ENCODE measurements at places on chromosomes 16 and 17.

DNA sequence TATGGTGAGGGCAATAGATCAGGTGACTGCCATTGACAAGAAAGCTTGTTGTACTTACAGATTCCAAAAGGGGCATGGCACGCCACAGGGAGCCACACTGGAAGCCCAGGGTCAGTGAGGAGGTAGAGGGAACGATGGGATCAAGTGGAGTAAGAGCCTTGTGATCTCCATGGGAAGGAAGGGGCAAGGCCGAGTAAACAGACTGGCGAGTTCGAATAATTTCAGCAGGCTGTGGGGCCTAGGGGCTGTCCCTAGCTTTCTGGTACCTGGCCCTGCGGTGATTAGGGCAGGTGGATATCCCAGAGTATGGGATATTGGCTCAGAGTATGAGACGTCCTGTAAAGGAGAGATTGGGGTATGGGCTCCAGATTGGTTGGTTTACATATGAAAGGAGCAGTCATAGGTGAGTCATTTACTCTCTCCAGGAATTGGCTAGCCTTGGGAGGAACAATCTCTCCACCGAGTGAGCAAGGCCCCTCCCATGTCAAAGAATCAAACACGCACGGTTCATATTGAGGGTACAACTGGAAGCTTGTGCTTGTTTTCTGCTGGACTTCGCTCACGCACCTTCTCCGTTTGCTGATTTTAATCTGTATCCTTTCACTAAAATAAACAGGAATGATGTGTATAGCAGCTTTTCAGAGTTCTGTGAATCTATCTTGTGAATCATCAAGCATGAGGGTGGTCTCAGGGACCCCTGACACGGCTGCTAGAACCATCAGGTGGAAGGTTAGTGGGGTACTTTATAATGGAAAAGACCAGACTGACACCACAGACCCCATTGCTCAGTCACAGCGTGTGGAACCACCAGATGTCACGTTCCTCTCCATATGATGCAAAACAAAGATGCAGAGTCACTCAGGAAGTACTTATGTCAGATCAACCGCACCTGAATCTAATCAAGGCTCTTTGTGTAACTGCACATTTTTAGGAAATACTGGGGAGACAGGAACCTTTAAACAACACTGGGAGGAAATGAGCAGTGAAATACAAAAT lies 27.9 kb downstream of the GABARAPL2 start:
- peak; percentile 28 for DNase-seq

DNA sequence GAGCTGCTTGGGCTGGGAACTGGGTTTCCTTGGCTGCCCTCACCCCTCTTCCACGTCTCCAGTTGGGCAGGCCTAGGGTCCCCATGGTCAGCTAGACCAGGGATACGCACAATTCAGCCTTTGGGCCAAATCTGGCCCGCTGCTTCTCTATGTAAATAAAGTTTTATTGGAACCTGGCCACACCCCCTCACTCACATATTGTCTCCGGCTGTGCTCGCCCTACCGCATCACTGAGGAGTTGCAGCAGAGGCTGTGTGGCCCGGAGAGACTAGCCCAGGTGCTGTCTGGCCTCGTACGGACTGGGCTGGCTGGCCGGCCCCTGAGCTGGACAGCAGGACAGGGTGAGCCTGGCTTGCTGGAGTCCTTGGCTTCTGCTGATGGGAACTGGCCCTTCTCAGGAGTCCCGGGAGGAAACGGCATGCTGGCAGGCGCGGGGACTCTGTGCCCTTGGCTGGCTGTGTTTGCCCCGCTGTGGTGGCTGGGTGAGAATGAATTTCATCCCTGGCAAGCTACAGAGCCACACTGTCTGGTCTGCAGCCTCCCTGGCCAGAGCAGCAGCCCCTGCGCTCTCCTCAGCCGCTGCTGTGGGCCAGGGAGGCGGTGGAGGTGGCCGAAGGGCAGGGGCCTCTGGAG lies 82.0 kb downstream of the ENGASE start:
- DNase-seq, result no peak

DNA sequence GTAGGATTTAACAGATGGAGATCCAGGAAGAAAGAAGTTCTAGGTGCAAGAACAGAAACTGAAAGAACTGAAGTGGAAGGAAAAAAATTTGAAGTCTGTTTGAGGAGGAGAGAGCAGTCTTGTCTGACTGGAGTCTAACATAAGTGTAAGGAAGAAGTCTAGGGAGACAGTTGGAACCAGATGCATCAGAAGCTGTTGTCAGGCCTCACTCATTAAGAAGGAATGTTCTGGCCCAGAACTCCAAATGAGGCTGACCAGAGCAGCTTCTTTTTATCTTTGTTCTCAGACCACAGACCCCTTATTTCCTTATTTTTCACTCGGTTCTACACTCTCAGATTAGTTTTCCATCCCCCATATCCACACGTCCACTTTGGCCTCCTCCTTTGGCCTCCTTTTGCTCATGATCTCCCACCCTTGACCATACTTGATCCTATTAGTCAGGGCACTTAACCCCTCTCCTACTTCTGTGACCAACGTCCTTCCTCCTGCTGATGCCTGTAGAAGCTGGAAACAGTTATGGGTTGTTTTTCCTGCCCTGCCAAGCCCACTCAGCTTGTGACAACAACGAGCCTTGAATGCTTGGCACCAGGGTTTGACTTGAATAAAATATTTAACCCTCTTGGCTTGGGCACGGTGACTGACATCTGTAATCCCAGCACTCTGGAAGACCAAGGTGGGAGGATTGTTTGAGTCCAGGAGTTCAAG lies 7.0 kb upstream of the MYH2 start:
- no peak for DNase-seq

DNA sequence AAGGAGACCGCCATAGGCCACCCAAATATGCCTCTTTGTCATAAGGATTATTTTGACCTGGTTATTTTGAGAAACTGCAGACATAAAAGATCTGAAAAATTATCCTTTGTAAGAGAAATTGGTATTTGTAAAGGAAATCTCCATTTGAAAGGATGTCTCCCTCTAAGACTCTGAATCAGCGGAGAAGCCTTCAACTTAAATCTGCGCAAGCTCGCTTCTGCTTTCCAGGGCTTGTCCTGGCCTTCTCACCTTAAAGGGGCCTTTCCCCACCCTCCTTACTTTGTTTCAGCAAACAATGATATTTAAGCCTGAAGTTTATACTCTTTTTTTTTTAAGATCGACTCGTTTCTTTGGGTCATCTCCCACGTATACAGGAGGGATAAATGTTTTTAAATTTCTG lies 34.5 kb downstream of the HSBP1 start:
- DNase-seq, result no peak

DNA sequence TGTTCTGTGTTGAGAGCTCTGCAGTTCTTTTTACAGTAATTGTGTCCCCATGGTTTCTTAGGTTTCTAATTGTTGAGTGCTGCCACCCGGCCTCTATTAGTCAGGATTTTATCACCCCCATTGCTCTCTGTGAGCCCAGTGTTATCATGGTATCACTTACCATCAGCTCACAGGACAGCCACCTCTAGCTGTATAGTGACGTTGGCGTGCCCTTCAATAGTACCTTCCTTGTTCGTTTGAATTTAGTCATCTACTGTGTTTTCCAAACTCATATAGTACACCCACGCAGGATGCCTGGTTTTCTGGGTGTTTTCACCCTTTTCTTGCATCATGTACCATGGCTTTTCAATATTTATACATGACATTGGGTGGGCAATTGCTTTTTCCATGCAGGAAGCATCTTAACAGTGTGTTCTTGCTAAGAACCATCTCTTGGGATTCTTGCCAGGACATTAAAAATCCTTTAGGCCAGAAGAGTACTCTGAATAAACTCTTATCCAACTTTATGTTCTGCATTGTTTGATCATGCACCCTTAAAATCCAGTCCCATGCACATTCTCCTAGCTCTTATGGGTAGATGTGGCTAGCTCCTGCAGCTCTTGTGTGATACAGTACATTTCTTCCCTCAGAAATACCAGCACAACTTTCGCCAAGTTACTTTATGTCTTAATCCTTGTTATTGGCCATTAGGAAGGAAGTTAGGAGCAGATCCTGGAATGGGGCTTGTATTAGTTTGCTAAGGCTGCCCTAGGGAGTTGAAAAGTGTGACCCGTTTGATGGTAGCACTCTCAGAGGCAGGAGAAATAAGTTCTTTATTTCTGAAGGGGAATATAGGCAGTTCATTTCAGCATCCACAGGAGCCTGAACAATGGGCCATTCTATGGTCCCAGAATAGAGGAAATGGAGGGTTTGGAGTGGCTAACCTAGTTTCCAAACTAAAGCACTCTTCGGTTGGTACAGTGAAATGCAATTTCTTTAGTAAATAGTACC lies 11.3 kb upstream of the ABCA10 start:
- no peak for DNase-seq

- DNase-seq, result no peak
These were observed 386.4 kb upstream of the TNRC6C start for GRCh38 chr17:77572065-77572601.

- DNase-seq, result no peak
These were observed 42.8 kb downstream of the NOG start for GRCh38 chr17:56636265-56636664.

GRCh38 chr17:45704251-45704650 lies 79.9 kb upstream of the CRHR1 start:
- DNase-seq, result no peak

- DNase-seq, result no peak
These were observed 26.6 kb downstream of the SSH2 start for GRCh38 chr17:29903471-29903870.

DNA sequence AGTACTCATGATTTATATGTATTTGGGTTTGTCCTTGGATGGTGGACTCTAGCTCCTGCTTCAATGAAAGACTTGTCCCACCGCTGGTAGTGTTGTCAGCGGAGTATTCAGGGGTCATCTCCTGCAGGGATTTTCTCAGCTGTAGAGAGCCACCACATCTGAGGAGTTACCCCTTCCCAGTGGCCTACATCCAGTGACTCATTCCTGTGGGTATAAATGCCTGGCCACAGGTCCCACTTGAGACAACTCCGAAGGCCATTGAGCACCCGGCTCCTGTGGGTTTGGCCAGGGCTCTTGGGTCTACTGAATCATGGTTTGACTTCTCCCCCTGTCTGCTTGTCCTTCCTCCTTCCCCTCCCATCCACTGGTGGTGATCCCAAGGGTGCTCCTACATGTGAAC lies 34.6 kb upstream of the WSB1 start:
- no peak for DNase-seq

GRCh38 chr16:78288888-78289287 lies 189.4 kb downstream of the WWOX start:
- DNase-seq, result no peak

GRCh38 chr17:82776454-82776853 lies 24.6 kb downstream of the TBCD start:
- no peak for DNase-seq

DNA sequence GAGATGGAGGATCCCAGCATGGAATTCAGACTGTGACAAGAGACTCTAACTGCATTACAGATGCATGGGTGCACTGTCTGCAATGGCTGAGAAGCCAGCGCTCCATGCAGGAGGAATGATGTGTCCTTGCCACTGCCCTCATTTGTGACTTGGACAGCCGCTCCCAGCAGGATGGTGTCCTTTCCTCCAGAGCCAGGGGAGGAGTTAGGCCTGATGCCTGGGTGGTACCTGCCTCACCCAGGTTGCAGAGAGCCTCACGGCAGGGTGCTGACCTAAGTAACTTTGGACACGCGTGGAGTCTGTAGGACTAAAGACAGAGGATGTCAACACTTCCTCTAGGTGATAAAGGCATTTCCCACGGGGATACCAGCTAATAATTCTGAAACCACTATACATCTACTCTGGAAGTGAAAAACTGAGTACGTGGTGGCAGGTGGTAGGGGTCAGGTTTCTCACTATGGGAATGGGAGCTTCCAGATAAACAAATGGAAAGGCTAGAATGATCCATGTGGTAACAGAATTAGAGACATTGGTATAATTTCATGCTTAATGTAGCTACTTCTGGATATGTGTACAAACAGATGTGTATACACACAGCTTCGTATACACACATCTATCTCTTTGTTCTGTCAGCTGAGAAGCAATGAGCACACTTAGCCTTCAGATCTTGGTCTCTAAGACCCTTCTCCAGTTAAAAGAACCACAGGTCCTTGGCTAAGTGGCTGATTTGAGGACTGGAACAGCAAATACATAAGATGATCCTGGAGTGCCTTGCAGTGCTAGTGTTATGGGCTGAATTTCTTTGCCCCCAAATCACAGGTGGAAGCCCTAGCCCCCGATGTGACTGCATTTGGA lies 13.7 kb upstream of the CSNK1D start:
- no peak for DNase-seq

DNA sequence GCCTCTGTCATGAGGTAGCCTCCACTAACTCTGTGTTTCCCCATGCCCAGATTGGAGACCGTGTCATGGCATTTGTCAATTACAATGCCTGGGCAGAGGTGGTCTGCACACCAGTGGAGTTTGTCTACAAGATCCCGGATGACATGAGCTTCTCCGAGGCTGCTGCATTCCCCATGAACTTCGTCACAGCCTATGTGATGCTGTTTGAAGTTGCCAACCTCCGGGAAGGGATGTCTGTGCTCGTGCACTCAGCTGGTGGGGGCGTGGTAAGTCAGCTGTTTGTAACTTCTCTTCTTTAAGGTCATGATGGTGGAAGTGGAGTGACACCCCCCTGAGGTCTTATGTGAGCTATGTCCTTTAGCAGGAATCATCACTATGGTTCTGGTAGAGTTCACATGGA lies 36.8 kb downstream of the VAT1L start:
- DNase-seq, result no peak

GRCh38 chr16:20020976-20021375 lies 52.7 kb downstream of the GPR139 start:
- DNase-seq, result no peak

GRCh38 chr17:74641224-74641957 lies 17.9 kb upstream of the CD300E start:
- DNase-seq, result no peak

GRCh38 chr17:72357764-72358365 lies 237.0 kb downstream of the SOX9 start:
- no peak for DNase-seq

GRCh38 chr17:55664287-55664686 lies 58.4 kb downstream of the TMEM100 start:
- DNase-seq, result no peak

DNA sequence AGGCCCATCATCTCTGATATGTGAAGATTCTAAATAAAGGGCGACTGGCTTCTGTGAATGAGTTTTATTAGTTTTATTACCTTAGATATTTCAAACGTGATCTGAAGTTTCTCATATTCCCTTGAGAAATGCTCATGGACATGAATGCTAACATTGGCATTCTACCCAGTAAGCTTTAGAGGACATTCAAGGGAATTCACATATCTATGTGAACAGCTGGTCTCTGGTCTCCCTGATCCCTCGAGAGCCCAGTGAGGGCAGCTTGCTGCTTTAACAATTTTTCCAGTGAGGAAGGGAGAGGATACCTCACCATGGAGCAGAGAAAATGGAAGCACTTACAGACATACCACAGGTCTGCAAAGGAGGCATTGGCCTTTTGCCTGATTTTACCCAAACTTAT lies 312.7 kb downstream of the CA10 start:
- no peak for DNase-seq

DNA sequence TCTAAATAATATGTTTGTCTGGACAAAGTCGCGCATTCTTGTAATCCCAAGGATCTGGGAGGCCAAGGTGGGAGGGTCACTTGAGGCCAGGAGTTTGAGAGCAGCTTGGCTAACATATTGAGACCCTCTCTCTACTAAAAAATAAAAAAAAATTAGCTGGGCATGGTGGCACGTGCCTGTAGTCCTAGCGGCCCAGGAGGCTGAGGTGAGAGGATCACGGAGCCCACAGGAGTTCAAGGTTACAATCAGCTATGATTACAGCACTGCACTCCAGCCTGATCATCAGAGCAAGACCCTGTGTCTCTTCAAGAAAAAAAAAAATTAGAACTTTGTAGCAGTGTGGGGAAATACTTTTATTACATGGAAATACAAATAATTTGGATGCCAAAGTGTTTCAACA lies 6.1 kb upstream of the CHST6 start:
- DNase-seq, result no peak
